ENCODE measurements at places on chromosomes 7 and 10.

GRCh38 chr10:96556003-96556402 is 30.8 kb downstream of the TM9SF3 start:
- DNase-seq = peak; percentile 41

DNA sequence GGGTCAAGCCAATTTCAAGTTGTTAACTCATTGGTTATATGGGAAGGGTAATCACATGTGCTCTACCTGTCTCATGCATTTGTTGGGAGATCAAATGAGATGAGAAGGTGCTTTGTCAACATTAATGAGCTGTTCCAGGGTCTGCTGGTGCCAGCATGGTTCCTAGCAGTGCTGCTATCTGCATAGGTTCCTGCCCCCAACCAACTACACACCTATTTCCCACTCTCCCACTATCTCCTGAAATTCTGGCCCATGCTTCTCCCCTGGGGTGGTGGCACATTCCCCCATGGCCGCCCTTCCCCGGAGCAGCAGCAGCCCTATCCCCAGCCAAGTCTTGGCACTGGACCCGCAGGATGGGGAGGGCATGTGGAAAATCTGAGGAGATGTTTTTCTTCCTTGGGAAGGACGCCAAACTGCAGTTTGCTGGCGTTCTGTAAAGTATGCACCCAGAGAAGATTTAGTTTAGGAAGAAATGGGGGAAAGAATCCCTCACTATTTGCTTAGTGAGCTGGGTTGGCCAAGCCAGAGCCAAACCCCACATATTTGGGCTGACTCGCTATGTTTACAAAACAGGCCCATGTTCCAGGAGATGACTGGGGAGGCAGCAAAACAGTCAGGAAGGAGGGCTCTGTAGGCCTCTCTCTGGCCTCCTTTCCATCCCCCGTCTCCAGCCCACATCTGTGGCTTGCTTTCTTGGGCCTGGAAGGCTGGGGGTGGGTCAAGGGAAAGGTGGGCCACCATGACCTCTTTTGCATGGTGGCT is 42.5 kb downstream of the PPP1R3C start:
- no peak for DNase-seq

DNA sequence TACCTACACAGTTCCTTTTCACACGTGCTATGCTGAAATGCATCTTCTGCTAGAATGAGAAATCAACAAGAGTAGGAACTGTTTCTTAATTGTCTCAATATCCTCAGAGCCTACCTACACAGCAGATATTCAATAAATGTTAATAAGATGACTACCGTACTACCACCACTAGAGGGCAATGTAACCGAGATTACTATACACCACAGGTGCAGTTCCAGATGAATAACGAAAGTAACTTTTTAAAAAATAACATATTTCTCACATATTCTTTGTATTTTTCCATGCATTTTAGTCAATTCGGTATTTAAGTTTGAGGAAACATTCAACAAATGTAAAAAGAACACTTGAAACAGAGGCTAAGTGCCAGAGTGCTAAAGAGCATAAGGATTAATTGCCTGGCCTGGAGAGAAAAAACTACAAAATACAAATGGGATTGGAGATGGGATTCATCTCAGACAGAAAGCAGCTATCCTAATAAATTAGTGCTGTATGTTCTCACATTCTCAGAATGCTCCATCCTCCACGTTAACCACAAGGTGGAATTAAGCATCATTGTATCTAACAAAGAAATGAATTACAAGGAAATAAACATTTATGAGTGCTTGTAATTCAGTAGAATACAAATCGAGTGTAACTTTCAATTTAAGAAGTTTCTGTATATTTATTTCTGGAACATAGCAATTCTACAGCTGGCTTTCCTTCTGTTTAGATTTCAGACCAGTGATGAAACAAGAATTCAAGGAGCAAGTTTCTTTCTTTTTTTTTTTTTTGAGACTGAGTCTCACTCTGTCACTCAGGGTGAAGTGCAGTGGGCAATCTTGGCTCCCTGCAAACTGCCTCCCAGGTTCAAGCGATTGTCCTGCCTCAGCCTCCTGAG is 20.3 kb upstream of the HECTD2 start:
- DNase-seq = peak; percentile 84

DNA sequence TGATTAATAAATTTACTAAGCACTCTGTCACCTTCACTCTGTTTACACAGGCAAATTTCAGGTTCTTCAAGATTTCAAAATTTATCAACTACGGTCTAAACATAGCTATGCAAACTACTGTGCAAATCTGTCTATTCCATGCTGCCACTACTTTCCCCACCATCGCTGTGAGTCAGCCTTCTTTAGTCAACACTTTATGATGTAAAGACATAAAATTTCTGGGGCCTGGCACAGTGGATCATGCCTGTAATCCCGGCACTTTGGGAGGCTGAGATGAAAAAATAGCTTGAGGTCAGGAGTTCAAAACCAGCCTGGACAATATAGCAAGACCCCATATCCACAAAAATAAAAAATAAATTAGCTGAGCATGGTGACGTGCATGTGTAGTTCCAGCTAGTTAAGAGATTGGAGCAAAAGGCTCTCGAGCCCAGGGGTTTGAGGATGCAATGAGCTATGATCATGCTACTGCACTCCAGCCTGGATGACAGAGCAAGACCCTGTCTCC is 42.6 kb downstream of the CNOT4 start:
- peak; percentile 14 for DNase-seq

DNA sequence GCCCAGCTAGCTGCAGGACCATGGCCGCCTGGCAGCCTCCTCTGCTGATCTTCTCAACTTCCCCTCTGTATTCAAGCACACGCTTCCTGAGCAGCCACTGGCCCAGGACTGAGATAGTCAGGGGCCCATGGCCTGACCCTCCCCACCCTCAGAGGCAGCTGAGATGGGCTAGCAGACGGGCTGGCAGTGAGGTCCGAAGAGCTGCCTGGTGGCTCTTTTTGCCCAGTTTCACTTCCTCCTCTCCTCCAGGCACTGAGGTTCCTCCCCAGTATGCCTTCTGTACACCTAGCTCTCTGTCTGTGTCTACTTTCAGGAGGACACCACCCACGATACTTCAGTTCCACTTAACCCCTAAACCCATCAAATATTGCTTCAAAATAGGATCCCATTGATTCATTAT is 395.6 kb downstream of the TNS3 start:
- no peak for DNase-seq

- DNase-seq = peak; percentile 42
These were observed 142.5 kb upstream of the TNS3 start for GRCh38 chr7:47724335-47724982.

DNA sequence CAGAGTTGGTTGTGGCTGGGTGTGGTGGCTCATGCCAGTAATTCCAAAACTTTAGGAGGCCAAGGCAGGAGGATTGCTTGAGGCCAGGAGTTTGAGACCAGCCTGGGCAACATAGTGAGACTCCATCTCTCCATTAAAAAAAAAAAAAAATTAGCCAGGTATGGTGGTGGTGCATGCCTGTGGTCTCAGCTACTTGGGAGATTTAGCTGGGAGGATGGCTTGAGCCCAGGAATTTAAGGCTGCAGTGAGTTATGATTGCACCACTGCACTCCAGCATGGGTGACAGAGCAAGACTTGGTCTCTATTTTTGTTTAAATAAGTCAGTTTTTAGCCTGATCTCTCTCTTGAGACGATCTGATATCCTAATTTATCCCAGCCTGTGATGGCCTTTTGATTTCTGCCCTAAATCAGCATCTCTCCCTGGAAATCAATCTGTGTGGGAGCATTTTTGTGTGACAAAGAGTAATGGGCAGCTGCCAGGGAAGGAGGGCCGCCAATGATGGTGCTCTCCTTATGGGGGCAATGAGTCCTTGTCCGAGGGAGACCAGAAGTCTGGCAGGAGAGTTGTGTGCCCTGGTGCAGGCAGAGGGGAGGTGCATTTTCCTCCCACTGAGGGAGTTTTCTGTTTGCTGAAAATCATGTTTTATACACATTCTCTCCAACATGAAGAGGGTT is 111.0 kb downstream of the NRP1 start:
- DNase-seq = no peak

DNA sequence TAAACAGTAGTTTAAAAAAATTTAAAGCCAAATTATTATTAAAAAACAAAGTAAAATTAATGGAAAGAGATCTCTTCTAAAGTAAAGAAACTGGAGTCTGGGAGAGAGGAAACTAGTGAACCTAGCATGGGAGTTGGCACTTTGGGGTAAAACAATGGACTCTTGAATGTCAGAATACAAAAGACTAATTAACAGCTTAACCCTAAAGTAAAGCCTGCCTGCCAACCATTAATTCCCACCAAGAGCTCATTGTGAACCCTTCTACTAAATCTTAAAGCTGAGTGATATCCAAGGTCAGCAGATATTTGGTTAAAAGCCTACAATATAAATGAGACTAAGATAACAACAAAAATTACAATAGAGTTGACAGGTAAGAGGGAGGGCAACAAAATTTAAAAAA is 36.5 kb downstream of the KMT2C start:
- DNase-seq = no peak

DNA sequence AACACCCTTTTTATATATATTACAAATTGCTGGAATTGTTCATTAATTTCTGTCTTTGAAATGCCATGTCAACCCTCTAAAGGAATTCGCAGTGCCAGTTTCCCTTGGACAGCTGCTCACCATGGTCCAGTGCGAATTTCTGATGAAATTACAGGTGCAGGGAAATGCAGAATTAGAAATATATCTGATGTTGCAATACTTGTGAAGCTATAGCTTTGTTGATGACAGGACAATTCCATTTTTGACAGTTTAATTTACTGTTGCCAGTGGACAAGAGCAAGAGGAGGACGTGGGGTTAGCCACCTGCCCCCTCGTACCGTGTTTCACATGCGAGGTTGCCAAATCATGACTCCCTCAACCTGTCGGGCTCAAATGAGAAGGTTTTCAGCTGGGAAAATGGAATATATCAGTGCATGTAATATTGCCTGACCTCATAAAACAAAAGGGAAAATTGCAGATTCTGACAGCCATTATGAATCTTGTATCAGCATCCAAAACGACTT is 140.6 kb downstream of the MGMT start:
- DNase-seq = no peak

- no peak for DNase-seq
These were observed 48.6 kb downstream of the NRCAM start for GRCh38 chr7:108407676-108408075.

GRCh38 chr10:6320320-6321010 is 117.7 kb downstream of the PFKFB3 start:
- DNase-seq = peak; percentile 66

- no peak for DNase-seq
These were observed 1.2 kb upstream of the SDHAF3 start for GRCh38 chr7:97116308-97116707.

- DNase-seq = no peak
These were observed 70.3 kb downstream of the WDR37 start for GRCh38 chr10:1126461-1126860.

DNA sequence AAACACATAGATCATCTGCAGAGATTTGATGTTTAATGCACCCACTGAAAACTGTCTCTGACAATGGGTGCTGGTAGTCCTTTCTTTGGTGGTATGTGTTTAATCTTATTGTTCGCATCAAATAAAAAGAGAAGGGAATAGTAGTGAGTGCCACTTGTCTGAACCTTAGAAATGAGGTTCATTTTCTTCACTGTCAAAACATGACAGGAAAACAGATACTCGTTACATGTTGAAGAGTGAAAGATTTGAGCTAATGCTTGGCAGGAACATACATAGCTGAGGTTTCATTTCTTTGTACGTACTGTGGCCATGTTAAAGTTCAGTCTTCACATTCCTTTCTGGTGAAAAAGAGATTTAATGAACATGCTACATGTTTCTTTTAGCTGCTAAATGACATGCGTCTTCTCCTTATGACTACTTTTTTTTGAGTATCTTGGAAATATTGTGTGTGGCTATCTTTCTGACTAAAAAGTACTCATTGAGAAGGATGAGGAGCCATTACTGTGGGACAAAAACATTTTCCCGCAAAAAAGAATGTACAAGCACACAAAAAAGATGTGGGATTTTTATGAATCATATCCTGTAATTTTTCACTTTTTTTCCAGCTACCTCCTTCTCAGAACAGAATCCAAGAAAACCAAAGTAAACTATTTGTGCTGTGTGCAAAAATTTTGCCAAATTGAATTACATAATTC is 108.0 kb downstream of the TWIST1 start:
- no peak for DNase-seq

- DNase-seq = peak; percentile 73
These were observed 15.6 kb downstream of the SHH start for GRCh38 chr7:155796381-155797261.

DNA sequence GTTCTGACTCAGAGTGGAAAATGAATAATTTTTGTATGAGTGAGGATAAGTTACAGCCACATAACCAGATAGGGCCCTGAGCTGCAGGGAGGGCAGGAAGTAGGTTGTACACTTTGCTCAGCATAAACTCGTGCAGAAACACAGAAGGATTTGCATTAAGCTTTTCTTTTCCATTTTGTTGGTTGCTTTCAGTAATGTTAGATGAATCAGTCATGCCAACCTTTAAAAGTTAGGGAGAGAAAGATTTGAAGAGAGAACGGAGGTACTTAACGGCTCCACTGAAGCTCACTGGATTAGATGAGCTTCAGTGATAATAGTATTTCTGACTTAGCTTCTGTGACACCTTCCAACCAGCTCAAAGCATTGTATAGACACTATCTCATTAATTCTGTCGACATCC is 348.1 kb downstream of the GATA3 start:
- no peak for DNase-seq

- peak; percentile 99 for DNase-seq
These were observed 237.2 kb upstream of the KAT6B start for GRCh38 chr10:74589226-74589673.

- no peak for DNase-seq
These were observed 15.4 kb upstream of the EIF5AL1 start for GRCh38 chr10:79496896-79497295.

DNA sequence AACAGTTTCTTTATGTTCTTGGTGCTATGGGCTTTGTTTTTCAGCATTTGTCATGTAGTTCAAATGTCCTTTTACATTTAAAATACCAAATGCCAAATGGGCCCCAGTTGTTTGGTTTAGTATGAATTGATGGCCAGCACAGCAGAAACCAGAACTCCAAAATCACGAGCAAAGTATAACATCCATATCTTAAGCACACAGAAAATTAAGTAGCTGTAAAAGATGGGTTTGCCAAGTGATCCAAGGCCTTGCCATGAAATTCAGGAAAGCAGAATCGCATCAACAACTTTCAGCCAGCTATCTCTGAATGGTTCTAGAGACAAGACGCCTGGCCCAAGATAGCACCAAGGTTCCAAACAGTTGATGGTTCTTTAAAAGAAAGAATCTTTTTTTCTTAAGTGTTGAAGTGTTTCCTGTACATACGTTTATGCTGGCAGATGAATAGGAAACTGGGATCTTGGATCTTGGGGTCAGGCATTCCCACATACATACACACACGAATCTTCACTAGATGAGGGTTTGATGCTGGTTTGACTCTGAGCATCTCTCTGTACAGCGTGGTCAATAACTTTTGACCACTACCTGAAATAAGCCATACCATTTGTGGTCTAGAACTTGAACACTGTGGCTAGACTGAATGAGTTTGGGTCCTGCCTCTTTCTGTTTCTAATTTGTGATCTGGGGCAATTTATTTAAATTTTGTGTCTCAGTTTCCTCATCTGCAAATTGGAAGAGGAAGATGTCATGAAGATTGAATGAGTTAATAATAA is 711.8 kb downstream of the KCNMA1 start:
- no peak for DNase-seq
